ENCODE measurements at places on chromosomes 12 and 14. TPM values are rescaled to one million over a fixed set of nuclear protein-coding genes. Genes with fewer than 3 reads are reported as not detected.

Gene ADCY6
- total RNA-seq, result 28.2 TPM

Gene POTEG
- total RNA-seq, result not detected

Gene CLEC4A
- total RNA-seq, result 0.31 TPM

Gene ALDH1L2
- total RNA-seq, result 25.1 TPM

Gene DACT1
- total RNA-seq, result 0.33 TPM

Gene CMA1
- not detected for total RNA-seq

Gene SLC10A1
- not detected for total RNA-seq

Gene GALNT16
- total RNA-seq, result not detected

Gene ANO2
- total RNA-seq, result not detected

Gene VAMP1
- 3.3 TPM for total RNA-seq

Gene LETMD1
- 45.2 TPM for total RNA-seq

Gene TEX52
- not detected for total RNA-seq

Gene HSPB8
- total RNA-seq, result 20.0 TPM

Gene CCDC175
- not detected for total RNA-seq

Gene KRT2
- not detected for total RNA-seq

Gene TEX22
- total RNA-seq, result 0.36 TPM

Gene KRT79
- not detected for total RNA-seq

Gene NANOG
- not detected for total RNA-seq

Gene USP44
- total RNA-seq, result 1.5 TPM

Gene CCDC177
- not detected for total RNA-seq

Gene MYRFL
- total RNA-seq, result not detected

Gene VPS33A
- total RNA-seq, result 26.0 TPM

Gene KRT6C
- total RNA-seq, result not detected

Gene SUOX
- 22.4 TPM for total RNA-seq

Gene CEBPE
- not detected for total RNA-seq

Gene DTX1
- total RNA-seq, result 0.36 TPM

Gene MIPOL1
- total RNA-seq, result 15.1 TPM

Gene RNU4-1
- total RNA-seq, result under 0.01 TPM

Gene GPR84
- not detected for total RNA-seq

Gene KRT83
- total RNA-seq, result not detected

Gene NFE2
- not detected for total RNA-seq

Gene RNASE1
- not detected for total RNA-seq

Gene MGAT4C
- total RNA-seq, result under 0.01 TPM

Gene SLC38A2
- 168 TPM for total RNA-seq

Gene IL31
- not detected for total RNA-seq

Measured in melanocyte of skin (primary cell).